ENCODE measurements at places on chromosomes 13 and 19. TPM values are rescaled to one million over a fixed set of nuclear protein-coding genes. Genes with fewer than 3 reads are reported as not detected.

- no peak for DNase-seq
Measured at GRCh38 chr13:57627663-57628062, 3.9 kb upstream of the PCDH17 start.

GRCh38 chr19:42313840-42314755 lies 989 bp downstream of the TMEM145 start:
- no peak for DNase-seq

- DNase-seq = no peak
Measured at GRCh38 chr13:41053384-41053826, 7.9 kb upstream of the WBP4 start.

Gene PALM
- total RNA-seq = 1.1 TPM

Gene GFY
- total RNA-seq = not detected

Gene CAPS
- 1.6 TPM for total RNA-seq

Gene DACT3
- 0.91 TPM for total RNA-seq

Measured in Daoy (cell line).